Stimulated activated CD8-positive, alpha-beta memory T cell treated with anti-CD3 and anti-CD28 coated beads, Interleukin-7, amount 100 ng/mL, for 1 hour (primary cell): ENCODE measurements at places on chromosomes 13 and 19.

DNA sequence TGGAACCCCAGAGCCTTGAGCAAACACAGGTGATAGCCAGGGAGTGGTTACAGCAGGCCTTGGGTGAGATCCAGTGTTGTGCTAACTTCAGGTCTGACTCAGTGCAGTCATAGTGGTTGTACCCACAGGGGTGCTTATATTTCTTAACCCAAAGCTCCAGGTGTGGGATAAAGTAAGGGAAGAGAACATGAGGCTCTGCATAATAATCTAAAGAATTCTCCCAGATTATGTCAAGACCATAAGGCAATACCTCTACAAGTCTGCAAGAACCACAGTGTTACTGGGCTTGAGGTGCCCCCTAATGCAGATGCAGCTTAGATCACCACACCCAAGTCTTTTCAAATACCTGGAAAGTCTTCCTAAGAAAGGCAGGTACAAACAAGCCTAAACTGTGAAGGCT is 485.4 kb downstream of the RFC3 start:
- DNase-seq = no peak

DNA sequence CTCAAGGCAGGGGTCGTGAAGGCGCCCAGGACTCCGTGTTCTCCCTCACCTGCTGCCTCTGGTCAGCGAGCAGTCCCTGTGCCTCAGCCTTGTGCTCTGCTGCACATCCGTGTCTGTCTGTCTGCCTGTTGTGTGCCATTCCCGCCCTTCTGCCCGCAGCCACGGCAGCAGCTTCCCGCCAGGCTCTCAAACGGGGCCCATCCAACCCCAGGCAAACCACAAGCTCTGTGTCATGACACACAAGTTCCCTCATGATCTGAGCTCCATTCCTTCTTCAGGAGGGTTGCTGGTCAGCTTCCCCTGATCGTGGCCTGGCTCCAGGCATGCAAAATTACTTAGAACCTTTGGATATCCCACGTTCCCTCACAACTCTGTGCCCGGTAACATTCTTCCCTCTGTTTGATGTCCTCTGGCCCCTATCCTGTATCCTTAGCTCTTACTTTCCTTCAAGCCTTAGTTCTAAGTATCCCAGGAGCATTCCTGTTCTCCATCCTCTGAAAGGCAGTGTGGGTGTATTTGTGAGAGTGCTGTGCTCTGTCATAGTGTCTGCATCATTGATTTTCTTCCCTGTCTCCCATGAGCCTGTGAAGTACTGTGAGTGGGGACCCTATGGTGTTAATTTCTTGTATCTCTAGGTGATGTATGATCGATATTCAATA is 3.2 kb downstream of the GPR183 start:
- DNase-seq = no peak

GRCh38 chr13:69857183-69857821 is 250.3 kb upstream of the ATXN8OS start:
- DNase-seq = no peak

DNA sequence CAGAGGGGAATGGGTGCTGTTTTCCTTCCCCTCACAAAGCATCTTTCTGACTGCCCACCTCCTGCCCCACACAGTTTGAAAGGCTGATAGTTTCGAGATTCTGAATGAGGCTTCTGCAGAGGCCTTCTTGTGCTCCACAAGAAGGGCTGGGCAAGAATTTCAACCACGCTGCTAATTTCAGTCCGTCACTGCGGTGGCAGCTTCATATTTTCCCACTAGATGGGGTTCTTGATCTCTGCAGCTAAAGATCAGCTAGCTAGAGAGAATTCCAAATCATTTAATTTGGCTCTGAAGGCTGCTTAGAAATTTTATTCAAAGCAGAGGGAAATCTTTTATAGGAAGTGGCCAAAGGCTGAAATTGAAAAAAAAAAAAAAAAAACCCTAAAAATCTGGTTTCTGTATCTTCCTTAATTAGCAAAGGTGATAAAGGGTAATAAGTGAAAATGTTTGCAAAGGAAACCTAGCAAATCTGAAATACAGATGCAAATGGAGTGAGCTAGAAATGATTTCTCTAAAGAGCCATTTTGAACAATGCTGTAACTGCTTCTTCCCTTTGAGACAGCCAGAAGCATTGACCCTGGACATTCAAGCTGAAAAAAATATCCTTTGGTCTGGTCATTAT is 38.0 kb upstream of the C13orf42 start:
- DNase-seq = no peak

DNA sequence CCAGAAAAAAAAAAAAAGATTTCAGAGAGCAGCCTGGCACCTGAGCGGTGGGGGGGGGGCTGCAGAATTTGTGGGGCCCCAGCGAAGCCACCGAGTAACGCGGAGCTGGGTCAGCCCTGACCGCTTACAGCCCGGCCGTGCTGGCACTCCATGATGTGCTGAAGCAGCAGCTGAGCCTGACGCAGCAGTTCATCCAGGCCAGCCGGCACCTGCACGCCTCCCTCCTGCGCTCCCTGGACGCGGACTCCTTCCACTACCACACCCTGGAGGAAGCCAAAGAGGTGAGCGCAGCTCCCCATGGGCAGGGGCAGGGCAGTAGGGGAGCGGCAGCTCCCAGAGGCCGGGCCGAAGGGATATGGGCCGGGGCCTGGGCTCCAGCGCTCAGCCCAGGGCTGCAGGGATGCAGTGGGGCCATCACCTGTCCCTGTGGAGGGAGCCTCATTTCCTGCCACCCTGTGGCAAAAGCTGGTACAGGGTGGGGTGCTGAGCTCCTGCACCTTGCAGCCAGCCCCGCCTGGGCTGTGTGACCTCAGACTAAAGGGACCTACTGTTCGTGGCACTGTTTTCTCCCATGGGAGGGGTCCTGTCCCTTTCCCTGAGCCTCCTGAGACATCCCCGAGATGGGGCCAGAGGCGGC is 18.3 kb downstream of the C19orf44 start:
- no peak for DNase-seq

GRCh38 chr13:29892151-29892550 is 41.7 kb upstream of the UBL3 start:
- DNase-seq = no peak

DNA sequence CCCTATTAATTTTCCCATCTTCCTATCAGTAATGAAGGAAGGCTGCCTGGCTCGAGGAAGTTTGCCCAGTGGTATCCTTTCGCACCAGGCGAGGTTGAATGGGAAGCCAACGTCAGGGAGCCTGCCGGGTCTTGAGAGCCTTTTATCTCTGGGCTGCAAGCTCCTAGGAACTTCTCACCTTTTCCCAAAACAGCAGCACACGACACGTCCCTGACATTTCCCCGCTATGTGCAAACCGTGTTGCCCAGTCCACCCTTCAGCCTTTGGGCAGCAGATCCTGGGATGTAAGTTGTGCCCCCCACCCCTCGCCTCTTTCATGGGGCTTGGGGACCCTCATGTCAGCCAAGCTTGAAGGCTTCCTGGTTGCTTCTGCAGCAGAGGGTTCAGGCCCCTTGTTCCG is 179.1 kb downstream of the ZNF536 start:
- DNase-seq = no peak

- DNase-seq = no peak
Observed at GRCh38 chr19:33132425-33132824, 511 bp downstream of the WDR88 start.

DNA sequence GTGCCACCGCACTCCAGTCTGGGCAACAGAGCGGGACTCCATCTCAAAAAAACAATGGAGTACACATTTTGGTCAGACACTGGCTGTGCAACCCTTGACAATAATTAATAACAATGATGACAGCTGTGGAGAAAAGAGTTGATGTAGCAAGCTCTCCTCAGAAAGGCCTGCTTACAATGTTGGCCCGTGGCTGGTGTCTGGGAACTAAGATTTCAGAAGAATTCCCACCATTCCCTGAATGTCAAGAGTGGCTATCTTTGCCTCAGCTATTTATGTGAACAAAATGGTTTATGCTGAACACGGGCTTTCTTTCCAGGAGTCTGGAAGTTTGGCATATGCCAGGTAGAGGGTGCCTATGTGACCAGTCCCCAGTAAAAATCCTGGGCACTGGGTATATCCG is 25.5 kb downstream of the NEK5 start:
- no peak for DNase-seq

GRCh38 chr19:54155694-54156093 is 3.8 kb downstream of the LENG1 start:
- no peak for DNase-seq

- no peak for DNase-seq
Observed at GRCh38 chr19:33804021-33804799, 7.5 kb downstream of the KCTD15 start.

DNA sequence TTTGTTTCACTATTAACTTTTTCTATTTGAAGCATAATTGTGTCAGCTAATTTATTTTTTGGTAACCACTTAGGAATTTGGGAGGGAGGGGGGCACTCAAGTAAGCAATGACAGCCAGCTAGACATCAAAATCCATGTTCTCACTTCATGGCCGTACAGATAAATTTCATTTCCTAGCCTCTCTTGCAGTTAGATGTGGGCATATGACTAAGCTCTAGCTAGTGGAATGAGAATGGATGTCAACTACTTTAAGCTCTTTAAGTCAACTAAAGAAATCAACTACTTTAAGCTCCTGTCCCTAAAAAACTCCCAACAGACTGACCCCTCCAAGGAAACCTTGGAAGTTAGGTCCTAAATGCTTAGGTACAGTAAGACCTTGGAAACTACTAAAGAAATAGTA is 92.0 kb downstream of the KCNRG start:
- no peak for DNase-seq

DNA sequence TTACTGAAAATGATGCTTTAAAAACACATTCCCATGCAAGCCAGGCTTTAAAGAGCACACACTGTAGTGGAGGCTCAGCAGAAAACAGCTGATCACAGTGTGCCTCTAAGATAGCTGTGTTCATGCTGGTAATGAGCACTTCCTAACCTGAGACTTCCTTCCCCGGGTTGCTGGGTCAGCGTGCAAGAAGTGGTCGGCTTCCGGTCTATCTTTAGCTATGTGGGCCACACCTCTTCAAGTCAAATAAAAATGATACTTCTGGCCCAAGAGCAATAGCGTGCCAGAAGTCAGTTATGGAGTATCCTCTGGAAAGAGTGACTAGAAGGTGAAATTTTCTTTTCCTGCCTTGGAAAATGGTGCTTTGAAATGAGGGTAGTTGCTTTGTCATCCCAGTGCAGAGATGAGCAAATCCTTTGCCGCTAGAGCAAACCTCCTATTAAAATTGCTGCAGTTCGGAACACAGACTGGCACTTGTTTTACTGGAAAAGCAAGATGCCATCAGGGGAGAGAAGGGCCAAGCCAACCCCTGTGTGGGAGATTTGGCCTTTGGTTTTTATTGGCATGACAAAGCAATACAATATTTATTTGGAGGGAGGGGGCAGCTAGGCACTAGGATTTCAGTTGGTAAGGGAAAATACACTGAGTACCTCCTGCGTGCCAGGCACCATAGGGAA is 64.2 kb downstream of the ARHGAP35 start:
- no peak for DNase-seq

DNA sequence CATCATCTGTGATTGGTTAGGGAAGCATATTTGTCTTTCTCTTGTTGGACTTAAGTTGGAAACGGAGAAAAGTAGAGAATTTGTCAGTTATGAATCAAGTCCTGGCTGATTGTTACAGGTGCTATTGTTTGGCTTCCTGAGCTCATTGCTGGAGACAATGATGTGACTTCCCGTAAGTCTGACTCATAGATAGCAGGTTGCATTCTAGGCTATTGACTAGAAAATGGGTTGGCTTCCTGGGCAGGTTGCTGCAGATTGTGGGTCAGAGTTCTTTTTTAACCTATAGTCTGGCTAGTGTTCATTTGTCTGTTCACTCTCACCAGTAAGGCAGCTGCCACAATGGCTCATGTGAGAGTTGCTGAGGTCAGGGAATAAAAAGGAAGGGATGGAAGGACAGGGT is 101.5 kb downstream of the CCNA1 start:
- DNase-seq = no peak
